ENCODE measurements at places on chromosomes 2 and 18.

- no peak for DNase-seq
These were observed 648.0 kb downstream of the GALR1 start for GRCh38 chr18:77897606-77898005.

GRCh38 chr2:85162746-85163301 lies 29.6 kb downstream of the TCF7L1 start:
- no peak for DNase-seq

DNA sequence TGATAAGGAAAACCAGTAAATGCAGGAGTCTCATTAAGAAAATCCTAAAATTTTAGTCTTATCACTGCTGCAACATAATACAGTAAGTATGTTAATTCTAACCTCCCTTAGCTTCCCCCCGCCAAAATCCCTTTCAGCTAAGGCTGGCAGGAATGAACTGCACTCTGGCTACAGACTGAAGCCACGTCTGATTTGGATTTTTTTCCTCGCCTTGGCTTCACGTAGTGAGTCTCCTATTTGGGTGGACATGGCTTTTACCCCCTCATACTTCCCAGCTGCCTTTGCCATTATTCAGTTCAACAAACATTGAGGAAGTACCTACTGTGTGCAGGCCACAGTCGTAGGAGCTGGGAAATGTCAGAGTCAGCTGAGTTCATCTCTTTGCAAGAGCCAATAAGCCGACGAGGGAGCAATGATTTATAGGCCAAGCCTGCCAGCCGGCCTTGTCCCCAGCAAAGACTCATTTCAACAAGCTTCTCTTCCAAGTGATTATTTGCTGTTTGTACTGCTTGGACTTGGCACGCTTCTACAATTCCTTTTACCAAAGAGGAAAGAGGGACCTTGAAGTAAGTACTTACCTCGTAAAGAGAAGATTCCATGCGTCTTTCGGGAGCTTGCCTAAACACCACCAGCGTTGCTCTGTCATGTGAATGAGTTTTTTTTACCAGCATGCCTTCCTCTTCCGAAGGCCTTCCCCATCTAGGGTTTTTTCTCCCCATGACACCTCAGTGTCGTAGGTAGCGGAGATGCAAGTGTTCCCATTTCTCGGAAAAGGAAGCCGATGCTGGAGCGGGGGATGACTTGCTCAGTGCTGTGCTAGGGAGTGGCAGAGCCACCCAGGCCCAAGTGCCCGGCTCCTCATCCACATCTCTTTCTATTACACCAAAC lies 138.6 kb downstream of the KLHL29 start:
- no peak for DNase-seq

DNA sequence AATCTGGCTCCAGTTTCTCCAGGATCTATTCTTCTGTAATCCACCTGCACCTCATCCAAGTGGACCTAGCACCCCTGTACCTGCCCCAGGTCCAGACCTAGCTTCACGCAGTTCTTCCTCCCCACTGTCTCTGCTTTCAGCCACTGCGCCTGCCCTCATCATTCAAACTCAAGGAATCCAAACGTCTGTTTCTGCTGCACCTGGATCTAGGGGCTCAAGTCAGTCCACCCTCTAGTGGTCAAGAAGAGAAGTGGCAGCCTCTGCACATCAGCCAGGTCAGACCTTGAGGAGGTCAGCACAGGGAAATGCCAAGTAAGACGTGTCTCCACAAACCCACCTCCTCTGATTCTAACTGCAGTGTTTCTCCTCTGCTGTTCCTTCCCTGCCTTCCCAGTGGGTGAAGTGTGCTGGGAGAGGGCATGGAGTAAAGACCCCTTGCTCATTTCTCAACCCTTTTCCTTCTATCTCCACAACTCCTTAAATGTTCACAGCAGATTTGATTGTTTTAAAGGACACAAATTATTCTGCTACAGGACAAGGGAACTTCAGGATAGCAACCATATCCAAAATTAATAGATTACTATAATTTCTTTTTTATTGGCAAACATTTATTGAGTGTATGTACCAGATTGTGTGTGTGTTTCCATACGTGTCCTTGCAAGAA lies 8.6 kb upstream of the RNF152 start:
- no peak for DNase-seq

DNA sequence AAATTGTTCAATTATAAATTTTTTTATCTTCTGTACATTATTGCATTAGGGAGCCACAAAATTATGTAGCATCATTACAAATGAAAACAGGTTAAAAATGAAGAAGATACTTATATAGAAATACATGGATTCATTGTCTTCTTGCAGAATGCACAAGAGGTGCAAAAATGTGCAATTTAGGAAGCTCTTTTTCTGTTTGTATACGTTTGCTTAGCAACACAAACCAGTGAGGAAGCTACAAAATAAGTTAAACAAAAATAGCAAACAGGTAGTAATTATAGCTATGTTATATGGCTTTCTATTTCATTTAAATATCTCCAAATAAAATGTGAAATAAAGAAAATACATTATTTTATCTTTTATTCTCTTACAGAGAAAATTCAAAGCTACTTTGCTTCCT lies 177.6 kb upstream of the SESTD1 start:
- no peak for DNase-seq

DNA sequence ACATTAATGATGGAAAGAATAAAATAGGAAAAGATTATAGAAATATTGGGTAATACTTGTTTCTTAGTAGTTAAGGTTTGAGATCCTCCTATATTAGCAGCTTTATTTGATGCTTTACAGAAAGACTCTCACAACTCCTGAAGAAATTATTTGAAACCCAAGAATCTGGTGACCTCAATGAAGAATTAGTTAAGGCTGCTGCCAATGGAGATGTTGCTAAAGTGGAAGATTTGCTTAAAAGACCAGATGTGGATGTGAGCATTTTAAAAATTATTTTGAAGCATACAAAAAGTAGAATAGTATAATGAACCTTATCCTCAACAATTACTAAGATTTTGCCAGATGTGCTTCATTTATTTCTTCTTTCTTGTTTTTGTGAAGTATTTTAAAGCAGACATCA lies 59.1 kb downstream of the MIB1 start:
- DNase-seq = no peak

GRCh38 chr2:63740943-63741342 lies 100.8 kb upstream of the UGP2 start:
- no peak for DNase-seq

DNA sequence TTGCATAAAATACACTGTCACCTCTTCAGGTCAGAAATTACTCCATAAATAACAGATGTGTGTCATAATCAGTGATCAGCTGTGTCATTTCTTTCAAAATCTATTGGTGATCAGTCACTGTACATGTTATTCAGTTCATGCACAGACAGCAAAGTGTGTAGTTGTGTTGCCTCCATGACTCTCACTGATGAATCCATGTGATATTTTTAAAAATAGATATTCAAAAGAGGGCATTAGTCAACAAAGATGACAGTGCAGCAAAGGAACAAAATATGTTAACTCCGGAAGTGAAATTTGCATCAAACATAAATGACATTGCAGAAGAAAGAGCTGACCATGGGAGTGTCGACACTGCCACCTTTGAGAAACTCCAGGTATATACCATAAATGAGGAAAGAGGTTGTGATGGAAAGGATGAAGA lies 17.1 kb upstream of the MCM6 start:
- no peak for DNase-seq

DNA sequence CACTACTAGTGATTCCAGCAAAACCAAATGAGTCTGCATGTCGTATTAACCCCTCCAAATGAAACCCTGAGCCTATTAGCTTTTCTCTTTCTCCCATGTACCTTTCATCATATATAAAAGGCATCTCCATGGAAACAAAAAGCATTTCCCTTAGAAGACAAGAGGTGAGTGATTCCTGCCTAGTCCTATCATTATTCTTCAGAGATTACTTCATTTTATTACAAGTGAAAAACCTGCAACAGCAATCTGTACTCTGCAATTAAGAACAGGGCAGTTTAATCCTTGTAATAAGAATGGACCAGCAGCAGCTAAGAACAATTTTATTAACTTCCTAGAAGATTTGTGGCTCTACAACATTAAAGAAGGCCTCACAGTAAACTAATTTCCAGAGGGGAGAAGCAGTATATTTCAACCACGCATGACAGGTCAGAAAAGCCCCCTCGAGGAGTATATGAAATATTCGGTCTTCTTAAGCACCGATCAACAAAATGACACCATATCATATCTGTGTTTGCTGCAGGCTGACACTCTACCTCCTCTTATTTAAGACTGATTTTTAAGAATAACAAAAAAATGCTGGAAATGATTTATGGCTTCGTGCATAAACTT lies 132.3 kb upstream of the TFPI start:
- DNase-seq = no peak

GRCh38 chr2:37637190-37637860 lies 34.1 kb downstream of the CDC42EP3 start:
- no peak for DNase-seq

DNA sequence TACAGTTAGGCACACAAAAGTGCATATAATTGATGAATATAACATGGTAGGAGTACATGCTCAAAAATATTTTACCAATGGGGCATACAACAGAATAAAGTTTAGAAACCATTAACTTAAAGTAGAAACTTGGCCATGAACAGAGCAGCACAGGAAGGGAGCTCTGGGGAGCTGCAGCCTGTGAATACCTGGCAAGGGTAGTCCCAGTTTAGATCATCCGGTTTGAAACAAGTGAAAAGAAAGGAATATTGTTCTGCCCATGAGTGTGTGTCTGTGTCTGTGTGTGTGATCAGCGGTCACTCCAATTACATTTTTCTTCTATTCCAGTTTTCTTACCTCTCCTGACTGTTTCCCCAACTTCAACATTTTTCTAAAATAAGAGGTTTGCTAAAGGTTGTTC lies 233.0 kb downstream of the ALK start:
- no peak for DNase-seq

- DNase-seq = no peak
These were observed 46.1 kb upstream of the RAB1A start for GRCh38 chr2:65175894-65176530.

- peak; percentile 75 for DNase-seq
These were observed 154.3 kb downstream of the EIPR1 start for GRCh38 chr2:3223080-3223923.

DNA sequence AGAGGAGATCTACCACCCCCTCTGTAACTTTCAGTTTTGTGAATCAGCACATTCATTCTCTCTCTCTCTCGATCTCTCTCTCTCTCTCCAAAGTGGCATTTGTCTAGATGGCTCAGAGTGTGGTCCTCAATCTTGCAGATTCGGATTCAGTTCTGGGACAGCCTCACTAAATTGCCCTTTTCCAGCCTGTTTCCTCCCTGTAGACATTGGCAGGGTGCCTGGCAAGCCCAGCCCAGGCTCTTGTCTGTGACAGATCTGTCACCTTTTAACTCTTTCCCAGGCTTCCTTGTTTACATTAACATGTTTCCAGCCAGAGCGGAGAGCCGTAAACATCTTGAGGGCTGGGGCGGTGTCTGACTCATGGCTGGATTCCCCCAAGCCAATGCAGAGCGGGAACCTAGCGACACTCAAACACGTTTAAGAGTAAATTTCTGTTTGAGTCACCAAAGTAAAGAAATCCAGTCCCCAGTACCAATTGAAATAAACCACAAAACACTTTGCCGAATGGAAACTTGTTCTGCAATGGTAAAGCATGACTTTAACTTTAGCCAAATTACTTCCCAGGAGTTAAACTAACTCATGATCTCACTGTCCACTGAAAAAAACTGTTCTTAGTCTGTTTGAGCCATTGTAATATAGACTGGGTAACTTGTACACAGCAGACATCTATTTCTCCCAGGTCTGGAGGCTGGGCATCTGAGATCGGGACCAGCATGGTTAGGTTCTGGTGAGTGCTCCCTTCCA lies 6.6 kb upstream of the CYP27C1 start:
- DNase-seq = no peak

- no peak for DNase-seq
These were observed 38.5 kb upstream of the STPG4 start for GRCh38 chr2:47193607-47194006.
